ENCODE measurements at places on chromosomes 13 and 19. TPM values are rescaled to one million over a fixed set of nuclear protein-coding genes. Genes with fewer than 3 reads are reported as not detected.

The SHANK1 gene
- total RNA-seq = 1.2 TPM

The LRP3 gene
- 31.1 TPM for total RNA-seq

The PPP1R12C gene
- 39.3 TPM for total RNA-seq

The C1QTNF9 gene
- total RNA-seq = not detected

The CGB2 gene
- not detected for total RNA-seq

The CEACAM16 gene
- not detected for total RNA-seq

The ZNF524 gene
- total RNA-seq = 12.5 TPM

The DIRAS1 gene
- total RNA-seq = 0.78 TPM

The CCDC122 gene
- total RNA-seq = 5.3 TPM

The STOML3 gene
- total RNA-seq = not detected

The UGGT2 gene
- total RNA-seq = 48.9 TPM

The ZNF93 gene
- 3.9 TPM for total RNA-seq

The SYT5 gene
- total RNA-seq = 0.39 TPM

The SIGLEC11 gene
- total RNA-seq = not detected

The PSG2 gene
- not detected for total RNA-seq

The KLK2 gene
- total RNA-seq = not detected
